ENCODE measurements at places on chromosomes 13 and 19.

GRCh38 chr13:62357887-62358645 lies 942.4 kb upstream of the PCDH20 start:
- no peak for DNase-seq

- no peak for DNase-seq
Observed at GRCh38 chr19:24166055-24166454, 79.1 kb downstream of the ZNF254 start.

- DNase-seq, result peak; percentile 75
Observed at GRCh38 chr19:34041925-34042521, 130.3 kb upstream of the LSM14A start.

- peak; percentile 67 for DNase-seq
Observed at GRCh38 chr19:45125975-45126493, 33.1 kb downstream of the PPP1R37 start.

- DNase-seq, result no peak
Observed at GRCh38 chr19:54551950-54552912, 21.4 kb upstream of the LILRA2 start.

- DNase-seq, result no peak
Observed at GRCh38 chr19:32924200-32924599, 47.6 kb downstream of the CEP89 start.

DNA sequence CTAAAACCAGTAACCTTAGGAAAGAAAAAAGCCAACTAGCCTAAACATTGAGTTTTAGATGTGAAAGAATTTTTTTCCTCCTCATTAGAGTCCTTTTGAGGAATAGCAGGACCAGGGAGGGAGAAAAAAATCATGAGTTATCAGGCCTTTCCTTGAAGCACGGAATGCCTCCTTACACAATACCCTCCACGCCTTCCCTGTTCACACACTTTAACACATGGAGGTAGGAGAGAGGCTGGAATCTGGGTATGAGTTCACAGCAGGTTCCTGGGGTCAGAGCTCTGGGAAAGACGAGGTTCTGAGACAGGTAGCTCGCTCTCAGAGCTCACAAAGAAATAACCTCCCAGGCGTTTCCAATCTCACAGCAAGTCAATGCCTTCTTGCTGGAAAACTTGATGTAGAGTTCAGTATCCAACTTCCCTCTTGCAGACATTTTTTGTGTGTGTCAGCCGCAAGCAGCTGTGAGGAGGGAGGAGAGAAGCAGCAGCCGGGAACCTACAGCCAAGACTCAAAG lies 716 bp downstream of the ZNF573 start:
- DNase-seq, result no peak

GRCh38 chr19:33374236-33374714 lies 766 bp downstream of the CEBPG start:
- DNase-seq, result no peak

DNA sequence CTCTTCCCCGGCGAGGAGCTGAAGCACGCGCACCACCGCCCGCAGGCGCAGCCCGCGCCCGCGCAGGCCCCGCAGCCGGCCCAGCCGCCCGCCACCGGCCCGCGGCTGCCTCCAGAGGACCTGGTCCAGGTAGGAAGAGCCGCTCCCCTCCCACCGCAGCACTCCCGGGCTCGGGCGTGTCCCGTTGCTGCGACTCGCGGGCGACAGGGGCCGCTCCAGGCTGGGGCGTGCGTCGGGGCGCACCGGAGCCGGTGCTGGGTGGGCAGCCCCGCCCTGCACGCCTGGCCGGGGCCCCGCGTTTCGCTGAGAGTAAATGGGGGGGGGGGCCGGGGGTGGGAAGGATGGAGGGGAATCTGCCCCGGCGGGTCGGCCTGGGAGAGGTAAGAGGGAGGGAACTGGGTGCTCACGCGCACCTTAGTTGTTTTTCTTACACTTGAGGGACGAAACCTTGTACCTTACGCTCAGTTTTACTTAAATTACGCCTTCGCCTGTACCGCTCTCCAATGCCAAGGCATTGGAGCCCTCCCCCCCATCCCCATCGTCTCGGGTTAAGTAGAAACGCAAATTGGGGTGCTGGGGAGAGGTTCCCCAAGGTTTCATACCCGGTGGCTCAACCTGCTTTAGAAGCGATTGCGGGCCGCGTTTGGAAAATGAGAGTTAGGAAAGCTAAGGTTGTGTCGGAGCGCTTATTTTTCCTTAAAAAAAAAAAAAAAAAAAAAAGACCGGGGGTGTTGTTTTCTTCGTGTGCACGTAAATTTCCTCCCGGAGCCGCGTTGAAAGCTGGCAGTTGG lies 850 bp downstream of the KLF5 start:
- peak; percentile 41 for DNase-seq

- DNase-seq, result no peak
Observed at GRCh38 chr13:91153372-91153771, 194.1 kb upstream of the MIR17HG start.

DNA sequence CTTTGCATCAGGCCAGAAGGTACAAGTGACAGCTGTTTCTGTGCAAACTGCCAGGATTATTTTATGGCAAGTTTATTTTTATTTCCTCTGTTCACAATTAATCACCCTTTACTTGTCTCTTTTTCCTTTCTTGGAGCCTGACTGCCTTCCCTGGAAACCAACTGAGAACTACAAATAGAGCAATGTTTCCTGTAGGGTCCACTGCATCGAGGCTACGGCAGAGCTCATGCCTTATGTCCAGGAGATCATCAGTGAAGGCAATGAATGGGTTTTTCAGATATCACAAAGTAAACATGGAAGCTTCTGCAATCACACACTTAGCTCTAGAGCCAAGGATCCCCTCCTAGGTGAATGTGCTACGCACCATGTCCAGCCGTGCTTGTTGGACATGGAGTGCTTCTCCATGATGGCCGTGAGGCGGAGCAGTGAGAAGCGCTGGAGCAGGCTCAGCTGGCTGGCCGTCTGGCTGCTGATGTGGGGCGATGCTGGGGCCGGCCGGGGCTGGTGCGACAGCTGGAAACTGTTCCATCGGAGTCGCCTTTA lies 110.9 kb downstream of the KL start:
- no peak for DNase-seq

DNA sequence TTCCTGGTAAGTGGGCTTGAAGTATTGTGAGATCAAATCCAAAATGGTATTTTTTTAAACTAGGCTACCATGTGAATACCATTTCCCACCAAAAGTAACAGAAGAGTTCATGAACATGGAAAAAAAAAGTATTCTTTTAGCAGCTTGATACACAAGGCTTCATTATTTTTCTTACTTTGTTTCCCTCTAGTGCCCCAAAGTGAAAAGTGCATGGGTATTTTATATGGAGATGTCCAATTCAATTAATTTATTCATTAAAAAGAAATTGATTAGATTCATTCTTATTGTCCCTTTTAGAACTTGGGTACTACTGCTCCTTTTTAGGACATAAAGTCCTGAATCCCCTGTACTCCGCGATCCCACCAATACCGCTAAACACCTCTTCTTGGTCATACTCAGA lies 28.6 kb upstream of the SCEL start:
- DNase-seq, result no peak

- no peak for DNase-seq
Observed at GRCh38 chr19:45866400-45867176, 2.5 kb downstream of the FOXA3 start.

DNA sequence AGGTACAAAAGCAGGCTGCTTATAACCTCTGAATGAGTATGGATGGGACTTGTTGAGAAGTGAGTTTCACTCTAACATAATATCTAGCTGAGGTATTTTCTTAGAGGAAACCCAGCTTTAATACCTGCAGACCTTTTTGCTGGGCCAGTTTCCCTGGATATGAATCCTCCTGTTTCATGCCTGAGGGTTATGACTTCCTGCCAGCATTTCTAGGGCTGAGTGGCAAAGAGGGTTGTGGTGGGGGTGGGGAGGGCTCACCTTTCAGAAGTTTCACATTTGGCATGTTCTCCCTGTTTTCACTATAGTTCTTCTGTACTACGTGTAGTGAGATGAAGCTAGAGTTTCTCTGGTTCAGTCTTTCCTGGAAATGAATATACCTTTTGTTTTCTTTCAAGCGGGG lies 73.7 kb downstream of the LACC1 start:
- no peak for DNase-seq

DNA sequence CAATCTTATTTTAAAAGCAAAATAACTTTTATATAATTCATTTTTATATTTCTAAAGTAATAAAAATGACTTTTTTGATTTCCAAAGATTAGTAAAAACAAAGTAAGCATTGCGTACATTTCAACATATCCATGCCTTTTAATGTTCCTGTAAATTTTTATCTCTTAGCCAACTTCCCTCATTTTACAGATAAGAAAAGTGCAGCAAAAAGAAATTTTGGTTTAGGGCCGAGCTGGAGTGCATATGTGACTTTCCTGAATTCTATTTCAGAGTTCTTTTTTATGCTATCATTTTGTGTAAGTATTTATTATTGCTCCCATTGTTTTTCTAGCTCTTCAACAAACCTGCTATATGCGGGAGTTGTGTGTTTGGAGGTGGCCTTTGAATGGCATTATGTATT lies 195.3 kb downstream of the NHLRC3 start:
- no peak for DNase-seq

DNA sequence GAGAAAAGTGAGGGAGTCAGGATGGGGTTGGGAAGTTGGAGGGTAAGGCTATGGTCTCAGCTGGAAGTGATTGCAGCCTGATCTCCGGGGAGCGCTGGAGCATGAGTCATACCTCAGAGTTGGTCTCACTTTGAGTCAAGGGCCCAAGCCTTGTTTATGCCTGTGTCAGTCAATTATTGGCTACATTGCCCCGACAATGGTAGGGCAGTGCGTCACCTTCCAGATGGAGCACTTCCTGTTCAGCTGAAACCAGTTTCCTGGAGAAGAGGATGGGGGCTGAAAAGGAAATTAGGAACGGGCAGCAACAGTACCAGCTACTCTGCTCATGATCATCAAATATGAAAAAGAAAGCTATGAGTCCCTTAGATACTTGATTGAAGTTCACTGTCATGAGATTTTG lies 60.4 kb downstream of the ADGRE1 start:
- DNase-seq, result peak; percentile 39

DNA sequence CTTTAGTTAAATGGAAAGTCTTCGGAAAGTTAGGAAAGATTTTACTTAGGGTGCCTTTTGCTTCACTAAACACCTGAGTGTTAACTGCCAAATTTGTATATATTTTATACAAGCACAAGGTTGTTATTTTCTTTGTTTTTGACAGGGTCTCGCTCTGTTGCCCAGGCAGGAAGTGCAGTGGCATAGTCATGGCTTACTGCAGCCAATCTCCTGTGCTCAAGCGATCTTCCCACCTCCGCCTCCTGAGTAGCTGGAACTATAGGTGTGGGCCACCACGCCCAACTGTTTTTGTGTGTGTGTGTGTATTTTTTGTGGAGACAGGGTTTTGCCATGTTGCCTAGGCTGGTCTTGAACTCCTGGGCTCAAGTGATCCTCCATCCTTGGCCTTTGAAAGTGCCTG lies 16.2 kb downstream of the KCTD4 start:
- no peak for DNase-seq

GRCh38 chr19:41646589-41647204 lies 19.8 kb upstream of the CEACAM4 start:
- peak; percentile 50 for DNase-seq

- DNase-seq, result no peak
Observed at GRCh38 chr13:34751044-34751443, 191.0 kb upstream of the NBEA start.

DNA sequence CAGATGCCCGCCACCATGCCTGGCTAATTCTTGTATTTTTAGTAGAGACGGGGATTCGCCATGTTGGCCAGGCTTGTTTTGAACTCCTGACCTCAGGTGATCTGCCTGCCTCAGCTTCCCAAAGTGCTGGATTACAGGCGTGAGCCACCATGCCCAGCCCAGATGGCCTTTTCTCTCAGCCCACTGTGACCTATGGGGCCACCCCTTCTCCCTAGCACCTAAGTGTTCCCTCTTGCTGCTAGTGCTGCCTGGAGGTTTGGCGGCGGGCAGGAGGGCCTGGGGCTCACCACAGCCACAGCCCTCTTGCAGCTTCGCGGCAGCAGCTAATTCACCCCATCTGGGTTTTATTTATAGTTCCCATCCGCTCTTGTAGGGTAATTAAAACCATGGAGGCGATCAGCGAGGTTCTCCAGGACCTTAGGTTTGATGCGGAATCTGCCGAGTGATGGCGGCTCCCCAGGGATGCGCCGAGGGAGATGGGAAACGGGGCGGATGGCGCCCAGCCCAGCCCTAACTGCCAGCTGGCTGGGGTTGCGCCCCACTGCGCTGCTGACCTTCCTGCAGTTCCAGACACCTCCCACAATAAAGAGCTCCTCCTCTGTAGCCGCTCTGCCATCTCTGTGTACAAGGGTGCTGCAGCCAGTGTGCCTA lies 3.3 kb downstream of the REX1BD start:
- DNase-seq, result no peak

- DNase-seq, result no peak
Observed at GRCh38 chr13:48188131-48188530, 44.9 kb upstream of the ITM2B start.

DNA sequence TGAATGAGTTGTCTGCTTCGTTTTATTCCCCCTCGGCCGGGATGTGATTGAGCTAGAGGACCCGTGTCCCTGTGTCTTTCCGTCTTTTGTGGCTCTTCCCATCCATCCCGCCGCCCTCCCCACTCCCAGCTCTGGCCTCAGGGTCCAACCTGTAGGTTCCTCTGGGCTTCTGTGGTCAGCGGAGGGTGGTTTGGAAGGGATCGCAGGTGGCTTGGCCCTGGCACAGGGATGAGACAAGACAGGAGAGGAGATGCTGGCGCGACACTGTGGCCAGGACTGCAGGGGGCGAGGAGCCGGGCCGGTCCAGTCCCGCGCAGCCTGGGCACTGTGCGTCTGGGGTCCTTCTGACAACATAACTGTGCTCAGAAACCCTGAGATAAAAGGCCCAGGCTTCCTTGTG lies 2.0 kb downstream of the EVI5L start:
- DNase-seq, result no peak

DNA sequence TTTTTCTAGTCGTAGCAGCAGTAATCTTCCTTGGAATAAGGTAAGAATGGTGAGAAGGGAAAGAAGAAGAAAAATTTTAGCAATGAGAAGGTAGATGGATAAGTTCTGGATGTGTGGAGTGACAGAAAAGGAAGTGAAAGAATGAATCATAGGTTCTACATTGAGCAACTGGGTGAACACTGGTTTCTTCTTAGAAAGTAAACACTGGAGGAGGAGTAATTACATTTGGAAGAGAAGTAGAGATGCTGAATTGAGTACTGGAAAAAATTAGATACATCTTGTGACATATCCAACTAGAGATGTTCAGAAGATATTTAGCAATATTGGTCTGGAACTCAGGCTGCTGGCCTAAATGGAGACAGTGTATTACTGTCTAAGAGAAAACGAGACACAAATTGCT lies 148.5 kb downstream of the GPC5 start:
- DNase-seq, result no peak

- no peak for DNase-seq
Observed at GRCh38 chr19:57803594-57804325, 11.0 kb downstream of the ZNF552 start.

DNA sequence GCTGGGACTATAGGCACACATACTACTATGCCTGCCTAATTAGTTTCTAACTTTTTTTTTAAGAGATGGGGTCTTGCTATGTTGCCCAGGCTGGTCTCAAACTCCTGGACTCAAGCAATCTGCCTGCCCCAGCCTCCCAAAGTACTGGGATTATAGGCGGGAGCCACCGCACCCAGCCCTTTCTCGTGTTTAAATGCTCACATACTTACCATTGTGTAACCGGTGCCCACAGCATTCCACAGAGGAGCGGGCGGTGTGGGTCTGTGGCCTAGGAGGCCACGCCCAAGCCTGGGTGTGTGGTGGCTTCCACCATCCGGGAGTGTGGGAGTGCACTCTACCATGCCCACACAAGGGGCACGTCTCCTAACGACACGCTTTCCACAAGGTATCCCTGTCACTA lies 7.7 kb downstream of the LMNB2 start:
- no peak for DNase-seq

- peak; percentile 21 for DNase-seq
Observed at GRCh38 chr19:17125062-17125727, 49.6 kb downstream of the MYO9B start.
